Hepatic stellate cell (primary cell): ENCODE measurements at places on chromosomes 3 and 15.

GRCh38 chr3:112654979-112655378 is 14.0 kb upstream of the CCDC80 start:
- no peak for DNase-seq

- DNase-seq = no peak
Observed at GRCh38 chr15:68601206-68602197, 22.7 kb downstream of the CORO2B start.

- DNase-seq = no peak
Observed at GRCh38 chr15:63698692-63699091, 101.5 kb downstream of the FBXL22 start.

DNA sequence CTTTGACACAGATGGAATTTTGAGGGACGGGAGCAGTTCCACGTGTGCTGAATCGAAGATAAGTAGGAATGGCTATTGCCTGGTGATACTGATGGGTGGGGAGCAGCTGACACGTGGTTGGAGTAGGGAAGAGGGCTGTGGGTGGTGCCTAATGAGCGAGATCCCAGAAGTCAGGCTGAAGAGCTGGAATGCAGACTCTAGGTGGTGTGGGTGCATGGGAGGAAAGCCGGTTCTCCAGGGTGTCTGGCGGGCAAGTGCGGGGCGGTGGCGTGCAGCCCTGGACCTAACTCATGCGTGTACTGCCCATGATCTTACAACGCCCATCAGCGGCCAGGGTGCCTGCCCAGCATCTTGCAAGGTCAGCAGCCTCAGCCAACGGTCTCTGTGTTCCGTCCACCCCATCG is 63.1 kb downstream of the ARNT2 start:
- DNase-seq = no peak

GRCh38 chr3:59483191-59483590 is 433.4 kb upstream of the CFAP20DC start:
- DNase-seq = no peak

DNA sequence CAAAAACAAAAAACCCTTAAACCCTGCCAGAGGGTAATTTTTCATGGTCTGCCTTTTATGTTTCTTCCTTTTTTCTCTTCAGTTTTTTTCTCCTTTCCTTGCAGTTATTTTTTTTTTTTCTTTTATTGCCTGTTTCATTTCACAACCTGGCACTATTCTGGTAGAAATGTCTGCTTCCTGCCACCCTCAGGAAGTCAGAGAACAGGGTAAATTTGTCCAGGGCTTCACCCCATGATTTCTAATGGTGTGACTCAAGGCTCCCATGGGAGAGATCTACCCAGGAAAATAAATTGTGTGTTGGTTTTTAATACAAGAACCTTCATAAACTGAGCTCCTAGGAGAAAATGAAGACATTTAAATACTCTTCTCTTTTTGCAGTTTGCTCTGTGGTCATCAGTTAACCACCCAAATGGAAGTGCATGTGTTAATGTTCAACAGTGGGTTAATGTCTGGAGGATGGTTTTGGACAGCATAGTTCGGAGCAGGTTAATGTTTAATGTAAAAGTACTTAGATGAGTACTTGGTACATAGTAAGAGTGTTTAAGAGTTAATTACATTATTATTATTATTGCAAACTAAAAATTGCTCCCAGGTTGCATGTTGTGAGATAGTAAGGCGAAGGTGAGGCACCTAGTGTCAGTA is 45.9 kb downstream of the CGNL1 start:
- no peak for DNase-seq

- DNase-seq = no peak
Observed at GRCh38 chr15:44222478-44222877, 27.4 kb upstream of the FRMD5 start.

GRCh38 chr3:116341381-116341780 is 103.9 kb downstream of the LSAMP start:
- no peak for DNase-seq
